ENCODE measurements at places on chromosomes 3 and 15.

GRCh38 chr3:190229632-190230424 is 92.4 kb downstream of the CLDN1 start:
- no peak for DNase-seq

- no peak for DNase-seq
Observed at GRCh38 chr3:129366312-129366831, 62.1 kb downstream of the EFCAB12 start.

DNA sequence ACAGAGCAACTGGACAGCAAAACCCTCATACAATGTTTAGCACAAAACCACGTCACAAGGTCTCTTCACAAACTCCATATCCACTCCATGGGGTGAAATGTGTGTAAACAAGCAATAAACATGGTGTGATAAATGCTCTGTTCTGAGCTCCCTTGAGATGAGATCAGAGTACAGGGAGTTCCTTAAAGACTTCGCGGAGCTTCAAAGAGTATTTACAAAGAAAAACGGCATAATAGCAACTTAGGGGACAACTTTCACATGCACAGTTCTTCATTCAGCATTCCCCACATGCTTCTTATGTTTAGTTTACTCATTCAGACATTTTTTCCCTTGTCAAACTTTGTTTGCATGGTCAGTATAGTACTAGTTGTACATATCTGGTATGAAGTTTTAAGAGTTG is 52.5 kb upstream of the SUCLG2 start:
- DNase-seq: no peak

DNA sequence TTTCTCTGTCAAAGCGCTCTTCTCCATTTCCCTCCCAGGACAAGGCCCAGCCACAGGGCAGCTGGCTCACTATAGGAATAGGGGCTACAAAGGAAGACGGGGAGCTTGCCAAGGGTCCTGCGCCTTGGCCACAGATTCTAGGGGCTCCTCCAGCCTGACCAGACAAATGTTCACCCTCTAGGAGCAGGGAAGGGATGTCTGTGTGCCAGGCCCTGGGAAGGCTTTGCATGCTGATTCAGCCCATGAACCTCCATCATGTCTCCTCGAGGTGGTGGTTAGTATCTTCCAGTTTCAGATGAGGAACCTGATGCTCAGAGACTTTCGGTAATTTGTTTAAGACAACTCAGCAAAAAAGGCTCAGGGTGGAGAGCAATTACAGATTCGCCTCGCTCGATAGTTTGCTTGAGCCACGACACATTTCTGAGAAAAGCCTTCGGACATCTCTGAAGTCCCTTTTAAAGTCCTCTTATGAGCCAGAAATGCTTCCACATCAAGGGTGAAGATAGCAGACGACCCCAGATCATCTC is 110.0 kb downstream of the XXYLT1 start:
- no peak for DNase-seq

DNA sequence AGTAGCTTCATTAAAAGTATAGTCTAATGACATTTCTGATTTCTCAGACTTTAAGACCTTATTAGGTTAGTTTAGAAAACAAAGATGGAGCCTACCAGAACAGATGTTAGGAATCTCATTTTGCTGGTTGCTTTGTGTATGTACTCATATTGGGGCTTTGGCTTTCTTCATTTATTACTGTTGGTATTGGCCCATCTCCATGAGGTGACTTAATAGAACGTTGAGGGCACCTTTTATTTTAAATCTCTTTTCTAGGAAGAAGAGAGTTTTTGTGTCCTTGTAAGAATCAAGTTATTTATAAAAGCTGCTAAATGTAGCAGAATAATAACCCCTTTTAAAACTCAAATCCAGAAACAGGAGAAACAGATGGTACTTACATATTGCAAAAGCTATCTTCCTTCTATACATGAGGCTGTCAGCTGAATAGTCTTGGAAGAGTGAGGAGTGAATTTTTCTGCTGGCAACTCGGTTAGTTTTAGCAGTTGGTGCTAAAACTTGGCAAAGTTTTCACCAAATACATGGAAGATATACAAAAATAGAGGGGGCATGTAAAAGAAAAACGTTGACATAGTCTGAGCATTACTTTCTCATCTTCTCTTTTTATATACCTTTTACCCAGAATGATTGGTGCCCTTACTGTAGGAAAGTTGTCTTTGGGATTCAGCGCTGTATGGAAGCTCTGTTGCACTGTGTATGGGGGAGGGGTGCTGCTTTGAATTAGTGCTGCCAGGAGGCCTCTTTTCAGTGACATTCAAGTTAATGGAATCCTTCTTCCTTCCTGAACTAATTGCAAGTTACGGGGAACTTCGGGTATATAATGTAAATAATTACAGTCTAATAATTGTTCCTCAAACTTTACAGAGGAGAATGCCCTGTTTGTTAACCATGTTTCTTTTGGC is 35.8 kb downstream of the CTNNB1 start:
- no peak for DNase-seq

- no peak for DNase-seq
Observed at GRCh38 chr3:52402706-52403270, 42.1 kb downstream of the SEMA3G start.

DNA sequence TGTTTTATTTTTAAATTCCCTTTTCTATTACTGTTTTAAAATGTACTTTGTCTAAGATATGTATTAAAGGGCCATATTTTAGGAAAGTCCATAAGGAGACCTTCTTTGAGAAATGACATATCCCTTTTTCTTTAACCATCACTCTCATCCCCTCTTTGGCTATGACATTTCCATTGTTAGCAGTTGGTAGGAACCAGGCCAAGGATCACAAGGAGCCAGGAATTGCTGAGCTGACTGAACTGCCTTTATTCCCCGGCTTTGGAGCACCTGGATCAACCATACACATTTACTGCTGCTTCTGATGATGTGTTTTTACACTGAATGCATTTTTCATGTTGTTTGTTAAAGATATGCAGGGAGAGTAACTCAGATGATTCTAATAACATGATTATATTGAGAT is 79.7 kb downstream of the HHLA2 start:
- no peak for DNase-seq

DNA sequence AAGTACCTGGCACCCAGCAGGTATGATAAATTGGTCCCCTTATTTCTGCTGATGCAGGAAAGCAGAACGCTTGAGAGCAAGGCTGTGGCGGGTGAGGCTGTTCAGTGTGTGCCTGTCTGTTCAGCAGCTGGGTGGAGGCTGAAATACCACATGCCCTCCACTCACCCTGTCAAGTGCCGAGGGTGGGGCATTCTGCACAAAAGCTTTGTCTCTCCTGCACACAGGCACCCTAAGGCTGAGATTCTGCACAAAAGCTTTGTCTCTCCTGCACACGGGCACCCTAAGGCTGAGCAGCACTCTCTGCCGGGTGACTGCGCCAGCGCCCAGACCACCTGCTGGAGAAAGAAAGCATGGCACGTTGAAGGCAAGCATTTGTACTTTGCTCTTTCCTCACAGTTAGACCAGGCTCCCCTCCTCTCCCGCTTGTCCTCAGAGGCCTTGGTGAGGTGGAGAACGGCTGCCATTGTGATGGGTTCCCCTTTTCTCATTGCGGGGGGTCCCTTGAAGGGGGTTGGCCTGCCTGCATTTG is 97.5 kb downstream of the BDH1 start:
- no peak for DNase-seq

GRCh38 chr3:122621112-122621511 is 43.7 kb downstream of the PARP15 start:
- DNase-seq: no peak

GRCh38 chr3:169748670-169749069 is 16.2 kb downstream of the TERC start:
- DNase-seq: no peak

GRCh38 chr3:68876112-68876713 is 56.1 kb downstream of the TAFA4 start:
- DNase-seq: no peak

All from activated T-cell treated with anti-CD3 and anti-CD28 coated beads for 1 hour (primary cell).